ENCODE measurements at places on chromosomes 6 and 20. TPM values are rescaled to one million over a fixed set of nuclear protein-coding genes. Genes with fewer than 3 reads are reported as not detected.
A peak's percentile ranks its signal among the peaks of the same experiment; 100 is the strongest.

DNA sequence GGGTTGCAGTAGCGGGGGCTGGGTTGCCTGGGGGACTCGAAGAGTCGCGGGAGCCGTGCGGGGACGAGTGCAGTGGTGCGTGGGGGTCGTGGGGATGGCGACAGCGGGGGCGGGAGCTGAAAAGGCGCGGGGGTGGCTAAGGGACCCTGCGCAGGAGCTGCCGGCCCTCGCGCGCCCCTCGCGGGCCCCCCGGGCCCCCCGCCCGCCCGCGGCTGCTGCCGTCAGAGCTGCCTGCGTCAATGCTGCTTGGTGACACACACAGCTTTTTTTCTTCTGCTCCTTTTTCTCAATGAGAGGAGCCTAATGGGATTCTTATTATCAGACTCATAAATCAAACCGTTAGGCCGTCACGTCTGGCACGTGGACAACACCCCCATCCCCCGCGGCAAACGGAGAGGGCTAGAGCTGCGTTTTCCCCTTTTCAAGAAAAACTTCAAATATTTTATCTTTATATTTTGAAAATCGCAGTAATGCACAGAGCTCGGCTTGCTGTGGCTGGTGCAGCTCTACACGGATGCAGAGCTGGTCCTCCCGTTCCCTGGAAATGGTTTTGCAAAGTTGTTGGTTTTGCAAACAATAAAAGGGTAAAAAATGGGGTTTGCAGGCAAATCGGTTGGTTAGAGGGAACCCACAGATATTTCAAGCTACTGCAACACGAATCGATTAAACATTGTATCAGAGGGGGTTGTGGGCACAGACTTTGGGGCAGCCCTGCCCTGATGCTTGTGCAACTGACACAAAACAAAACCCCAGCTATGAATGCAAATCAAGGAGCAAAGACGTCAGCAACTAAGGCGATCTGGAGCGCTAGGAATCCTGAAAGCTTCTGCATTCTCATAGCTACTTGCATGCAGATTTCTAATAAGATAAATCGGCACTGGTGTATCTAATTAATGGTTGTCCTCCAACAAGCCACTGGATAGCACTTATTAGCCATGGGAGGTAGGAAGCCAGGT, 161.4 kb downstream of the TBXT start:
- DNase-seq: peak; percentile 82

- DNase-seq: no peak
These were observed 102.4 kb downstream of the COL12A1 start for GRCh38 chr6:75103431-75103830.

- no peak for DNase-seq
These were observed 980.3 kb upstream of the FLRT3 start for GRCh38 chr20:15317546-15318232.

Gene MGME1
- 20.9 TPM for total RNA-seq

Gene TRAPPC3L
- total RNA-seq: not detected

DNA sequence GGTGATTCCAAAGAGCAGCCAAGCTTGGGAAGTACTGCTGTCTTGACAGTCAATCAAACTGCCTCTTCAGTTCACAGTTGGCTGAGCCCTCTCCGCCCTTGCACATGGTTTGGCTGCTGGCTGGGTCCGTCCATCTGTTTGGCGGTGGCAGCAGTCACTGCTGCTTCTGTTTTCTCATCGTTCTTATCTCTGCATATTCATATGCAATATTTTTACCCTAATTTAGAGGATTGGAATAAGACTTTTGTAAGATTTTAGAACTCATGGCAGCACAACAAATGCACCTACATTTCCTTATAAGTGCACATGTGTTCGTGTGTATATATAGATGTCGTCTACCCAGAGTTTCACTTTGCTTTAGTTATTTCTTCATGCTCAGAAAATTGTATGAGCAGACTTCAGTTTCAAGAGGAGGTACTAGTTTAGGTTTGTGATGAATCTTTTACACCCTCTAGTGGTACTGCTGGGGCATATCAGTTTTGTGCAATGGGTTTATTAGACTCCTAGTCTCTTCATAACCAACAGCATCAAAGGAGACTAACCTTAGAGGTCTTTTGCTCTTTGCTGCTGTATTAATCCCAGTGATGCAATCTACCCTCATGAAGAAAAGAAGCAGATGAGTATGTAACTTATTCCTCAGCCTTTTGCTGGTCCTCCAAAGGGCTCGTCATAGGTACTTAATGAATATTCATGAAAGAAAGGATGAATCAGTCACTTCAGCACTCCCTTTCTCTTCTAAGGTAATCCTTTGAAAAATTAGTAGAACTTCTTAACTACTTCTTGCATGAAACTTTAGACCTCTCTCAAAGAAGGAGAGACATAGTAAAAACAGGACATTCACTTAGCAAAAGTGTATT, 44.3 kb downstream of the KHDC1L start:
- DNase-seq: peak; percentile 83

- no peak for DNase-seq
These were observed 54.3 kb downstream of the TAF4 start for GRCh38 chr20:62011403-62011790.

DNA sequence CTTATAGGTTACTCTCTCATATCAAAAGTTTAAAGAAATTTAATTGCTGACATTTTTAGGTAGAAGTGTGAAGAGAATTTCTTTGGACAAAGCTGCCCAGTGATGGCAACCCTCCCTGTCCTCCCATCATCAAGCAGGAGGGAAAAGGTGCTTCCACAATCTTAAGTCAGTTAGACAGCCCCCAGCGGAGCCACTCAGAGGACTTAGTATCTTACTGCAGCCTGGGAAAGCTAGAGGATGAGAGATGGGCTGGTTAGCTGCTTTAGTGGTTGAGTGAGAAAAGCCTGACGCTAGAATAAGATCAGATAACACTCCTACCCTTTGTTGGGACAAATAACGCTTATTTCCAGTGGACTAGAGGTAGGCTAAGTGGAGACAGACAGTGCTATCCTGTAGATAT, 227.1 kb downstream of the RFPL4B start:
- DNase-seq: no peak

Gene AURKA
- 100 TPM for total RNA-seq

DNA sequence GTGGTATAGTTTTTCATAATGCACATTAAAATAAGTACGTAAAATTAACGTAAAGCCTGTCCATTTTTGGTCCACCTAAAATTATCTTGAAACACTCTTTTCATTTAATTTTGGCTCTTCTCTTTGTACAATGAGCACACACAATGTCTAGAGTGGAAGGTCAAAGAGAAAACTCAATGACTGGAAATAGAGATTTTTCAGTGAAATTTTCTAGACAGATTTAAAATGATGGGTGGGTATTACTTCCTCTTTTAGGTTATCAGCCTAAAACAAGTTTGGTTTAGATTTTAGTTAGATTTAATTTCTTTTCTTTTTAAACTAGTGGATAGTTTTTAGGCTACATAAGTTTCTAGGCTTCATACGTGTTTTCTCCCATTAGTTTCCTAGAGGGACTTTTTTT, 24.9 kb downstream of the DSE start:
- DNase-seq: no peak

- DNase-seq: no peak
These were observed 221.4 kb upstream of the RREB1 start for GRCh38 chr6:6886171-6886885.

Gene ULBP2
- total RNA-seq: 1.9 TPM

DNA sequence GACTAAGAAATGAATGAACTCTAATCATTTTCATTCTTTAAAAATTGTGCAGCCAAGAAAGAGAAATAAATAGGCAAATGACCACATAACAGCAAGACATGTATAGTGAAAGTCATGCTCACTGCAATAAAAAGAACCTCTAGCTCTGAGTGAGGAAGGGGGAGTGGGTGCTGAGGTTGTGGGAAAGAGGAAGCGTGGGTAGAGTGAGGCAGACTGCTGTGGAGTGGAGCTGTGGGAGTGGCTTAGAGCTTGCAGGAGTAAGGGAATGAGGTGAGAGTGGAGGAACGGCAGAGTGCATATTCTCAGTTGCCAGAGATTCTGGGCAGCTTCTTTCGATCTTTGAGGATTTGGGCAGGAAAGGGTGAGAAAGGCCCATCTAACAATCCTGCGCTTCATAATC, 10.4 kb downstream of the DEFB129 start:
- DNase-seq: no peak

GRCh38 chr6:111653434-111653833, 47.8 kb upstream of the TRAF3IP2 start:
- no peak for DNase-seq

Gene LRFN2
- total RNA-seq: not detected

DNA sequence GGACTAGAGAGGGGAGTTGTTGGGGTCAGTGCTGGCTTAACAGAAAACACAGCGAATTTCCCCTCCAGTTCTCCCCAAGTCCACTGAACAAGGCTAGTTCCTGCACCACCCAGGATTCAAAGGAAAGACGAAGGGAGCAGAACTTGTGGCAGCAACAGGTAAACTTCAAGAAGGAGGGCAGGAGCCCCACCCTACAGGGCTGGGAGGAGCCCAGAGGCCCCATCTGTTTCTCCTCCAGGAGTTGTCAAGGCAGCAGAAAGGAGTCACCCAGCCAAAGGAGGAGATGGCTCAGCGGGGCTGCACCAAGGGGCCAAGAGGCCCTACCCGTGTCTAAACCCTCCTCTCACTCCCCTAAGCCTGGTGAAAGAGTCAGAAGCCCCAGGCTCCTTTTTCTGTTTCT, 1.7 kb downstream of the SAPCD1 start:
- no peak for DNase-seq

DNA sequence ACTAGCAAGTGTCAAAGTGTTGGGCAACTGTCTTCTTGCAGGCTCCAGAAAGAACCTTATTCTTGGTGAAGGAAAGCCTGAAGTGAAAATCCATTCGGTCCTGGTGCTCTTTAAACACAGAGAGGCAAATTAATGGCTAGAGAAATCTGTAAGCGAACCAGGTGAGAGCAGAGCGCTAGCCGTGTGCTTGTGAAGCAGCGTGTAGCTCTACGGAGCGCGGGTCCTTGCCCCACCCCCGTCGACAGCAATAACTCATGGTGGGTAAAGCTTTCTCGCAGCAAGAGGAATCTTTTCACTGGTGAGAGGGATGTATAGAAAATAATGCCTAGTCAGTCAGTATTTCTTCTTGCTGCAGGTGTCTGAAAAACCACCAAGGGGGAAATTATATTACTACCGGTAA, 37.0 kb upstream of the EMILIN3 start:
- DNase-seq: no peak

Data from G401 (cell line).